ENCODE measurements at places on chromosomes 1 and 21. TPM values are rescaled to one million over a fixed set of nuclear protein-coding genes. Genes with fewer than 3 reads are reported as not detected.

- peaks cover 6% of the 10 kb centered on the region for H3K27me3 ChIP-seq
- no peaks in the 10 kb centered on the region for H3K36me3 ChIP-seq
- no peaks in the 10 kb centered on the region for H3K4me1 ChIP-seq
- H3K4me3 ChIP-seq = no peak overlapping the region
Measured at GRCh38 chr21:45579383-45580180, 37.3 kb upstream of the SLC19A1 start.

- H3K4me3 ChIP-seq = no peak overlapping the region
- H3K27me3 ChIP-seq = no peaks in the 10 kb centered on the region
- no peak for DNase-seq
- H3K36me3 ChIP-seq = no peaks in the 10 kb centered on the region
Measured at GRCh38 chr1:195866781-195867222, 741.4 kb downstream of the KCNT2 start.

DNA sequence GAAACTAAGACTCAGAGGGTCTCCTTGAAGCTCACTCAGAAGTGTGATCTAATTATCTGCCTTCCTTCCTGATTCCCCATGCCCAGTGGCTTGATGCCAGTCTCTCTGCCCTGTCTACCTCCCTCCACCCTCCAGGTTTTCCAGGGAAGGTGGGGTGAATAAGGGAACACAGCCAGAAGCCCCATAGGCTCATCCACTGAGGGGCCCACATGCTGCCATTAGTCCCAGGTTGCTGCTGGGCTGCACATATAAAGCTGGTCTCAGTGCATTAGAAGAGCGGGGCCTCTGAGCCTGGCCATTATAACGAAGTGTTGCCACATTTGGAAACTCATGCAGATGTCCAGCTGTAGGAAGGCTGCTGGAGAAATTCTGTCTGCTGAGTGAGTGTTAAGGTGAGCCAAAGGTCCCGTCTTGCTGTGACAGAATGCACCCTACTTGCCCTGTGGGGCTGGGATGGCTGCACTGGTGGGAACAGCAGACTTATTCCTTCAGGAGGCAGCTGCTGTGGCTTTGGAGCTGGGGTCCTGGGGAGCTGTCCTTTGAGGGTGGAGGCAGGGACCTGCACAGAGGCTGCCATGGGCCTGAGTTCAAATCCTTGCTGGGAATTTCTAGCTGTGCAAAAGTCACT is 2.9 kb downstream of the ADORA1 start:
- DNase-seq = no peak
- no peak overlapping the region for H3K27ac ChIP-seq
- no peaks in the 10 kb centered on the region for H3K36me3 ChIP-seq
- H3K27me3 ChIP-seq = peaks cover 42% of the 10 kb centered on the region

GRCh38 chr1:236141447-236142252 is 689 bp upstream of the GPR137B start:
- H3K27ac ChIP-seq = no peak overlapping the region
- peak overlapping the region; percentile 69 for H3K4me3 ChIP-seq
- H3K27me3 ChIP-seq = peaks cover 48% of the 10 kb centered on the region
- H3K4me1 ChIP-seq = peaks cover 18% of the 10 kb centered on the region
- peaks cover 6% of the 10 kb centered on the region for H3K36me3 ChIP-seq

DNA sequence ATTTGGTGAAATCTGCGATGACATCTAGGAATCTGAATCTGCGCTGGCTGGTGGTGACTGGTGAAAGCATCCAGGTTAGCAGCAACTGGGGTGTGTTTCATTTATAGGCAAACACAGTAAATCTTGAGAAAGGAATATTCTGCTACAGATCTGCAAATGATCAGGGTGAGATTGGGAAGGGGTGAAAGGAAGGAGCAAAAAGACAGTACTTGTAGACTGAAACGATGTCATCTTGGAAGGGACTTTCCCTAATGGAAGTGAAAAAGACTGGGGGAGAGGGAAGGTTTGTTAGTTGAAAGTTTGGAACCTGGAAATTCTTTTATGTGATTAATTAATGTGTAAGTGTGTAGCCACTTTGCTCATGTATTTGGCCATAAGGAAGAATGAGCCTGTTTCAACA is 228.3 kb downstream of the FMN2 start:
- H3K4me1 ChIP-seq = no peaks in the 10 kb centered on the region
- H3K4me3 ChIP-seq = no peak overlapping the region

GRCh38 chr1:29380532-29380931 is 144.2 kb downstream of the PTPRU start:
- peaks cover 9% of the 10 kb centered on the region for H3K27me3 ChIP-seq
- H3K4me3 ChIP-seq = no peak overlapping the region
- no peaks in the 10 kb centered on the region for H3K4me1 ChIP-seq
- peaks cover 4% of the 10 kb centered on the region for H3K36me3 ChIP-seq
- DNase-seq = peak; percentile 1

DNA sequence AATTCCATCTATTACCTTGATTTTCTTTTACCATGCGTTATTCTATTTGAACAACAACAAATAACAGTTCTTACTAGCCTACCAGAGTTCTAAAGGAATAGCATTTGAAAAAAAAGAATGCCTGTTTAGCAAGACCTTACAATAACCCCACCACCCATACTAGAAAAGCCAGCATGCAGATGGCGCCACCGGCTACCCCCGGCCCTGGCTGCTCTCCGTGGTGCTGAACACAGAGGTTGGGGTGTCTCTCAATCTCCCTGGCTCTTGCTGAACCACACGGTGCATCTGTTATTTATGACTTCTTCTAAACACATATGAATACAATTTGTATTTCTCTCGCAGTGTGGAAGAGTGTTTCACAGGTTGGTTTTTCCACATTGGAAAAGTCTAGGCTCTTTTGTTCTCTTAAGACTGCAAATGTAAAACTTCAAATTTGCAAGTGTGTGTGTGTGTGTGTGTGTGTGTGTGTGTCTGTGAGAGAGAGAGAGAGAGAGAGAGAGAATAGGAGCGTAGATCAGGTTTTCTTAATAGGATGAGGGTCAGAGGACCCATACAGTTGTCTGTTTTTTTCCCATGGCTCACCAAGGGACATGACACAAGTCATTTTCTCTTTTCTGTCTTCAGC is 13.6 kb downstream of the GRIK3 start:
- DNase-seq = peak; percentile 46
- H3K27me3 ChIP-seq = peaks cover 1% of the 10 kb centered on the region
- H3K4me1 ChIP-seq = no peaks in the 10 kb centered on the region
- no peaks in the 10 kb centered on the region for H3K36me3 ChIP-seq
- no peak overlapping the region for H3K4me3 ChIP-seq
- H3K27ac ChIP-seq = no peak overlapping the region

MPZ gene
- total RNA-seq = 3.9 TPM

KANK4 gene
- total RNA-seq = not detected

MORC3 gene
- total RNA-seq = 30.5 TPM

DNA sequence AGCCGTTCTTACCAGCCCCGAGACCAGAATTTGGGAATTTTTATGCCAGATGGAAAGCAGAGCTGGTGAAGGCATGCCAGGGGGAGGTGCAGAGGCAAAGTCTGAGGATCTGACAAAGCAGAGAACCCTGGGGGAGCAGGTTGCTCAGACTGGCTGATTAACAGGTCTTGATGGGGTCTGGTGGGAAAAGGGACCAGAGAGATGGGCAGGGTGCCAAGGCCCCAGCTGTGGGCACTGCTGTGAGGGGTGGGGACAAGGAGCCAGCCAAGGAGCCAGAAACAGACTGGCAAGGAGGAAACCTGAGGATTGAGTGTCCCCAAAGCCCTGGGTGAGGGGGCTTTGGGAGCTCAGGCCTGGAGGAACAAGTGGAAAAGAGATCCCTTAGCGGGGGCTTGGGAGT is 21.4 kb downstream of the RPS6KA1 start:
- no peak overlapping the region for H3K4me3 ChIP-seq
- H3K27me3 ChIP-seq = no peaks in the 10 kb centered on the region
- H3K4me1 ChIP-seq = peaks cover 52% of the 10 kb centered on the region
- no peak overlapping the region for H3K27ac ChIP-seq

- peaks cover 6% of the 10 kb centered on the region for H3K36me3 ChIP-seq
- DNase-seq = no peak
- peaks cover 23% of the 10 kb centered on the region for H3K4me1 ChIP-seq
- H3K27ac ChIP-seq = no peak overlapping the region
- no peak overlapping the region for H3K4me3 ChIP-seq
Measured at GRCh38 chr1:901108-901859, 22.4 kb upstream of the SAMD11 start.
